Activated T-helper 1 cell treated with Interleukin-2 at 50 U/mL for 16 hours (primary cell): ENCODE measurements at places on chromosomes 2 and 18.

DNA sequence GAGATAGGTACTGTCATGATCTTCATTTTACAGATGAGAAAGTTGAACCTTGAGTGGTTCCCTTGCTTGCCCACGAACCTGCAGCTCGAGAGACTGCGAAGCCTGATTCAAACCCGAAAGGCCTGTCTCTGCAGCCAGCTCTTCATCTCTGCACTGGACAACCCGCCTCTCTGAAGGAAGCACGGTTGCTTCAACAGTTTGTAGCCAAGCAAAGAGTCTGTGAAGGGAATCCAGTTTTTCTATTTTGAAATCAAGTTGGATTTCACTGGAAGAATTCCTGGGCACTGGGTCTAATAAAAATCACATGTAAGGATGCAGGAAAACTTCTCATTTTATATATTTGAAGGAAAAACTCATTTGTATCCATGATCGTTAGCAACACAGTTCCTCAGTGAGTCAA lies 21.3 kb upstream of the ICOS start:
- DNase-seq, result no peak

GRCh38 chr2:160205505-160205904 lies 5.4 kb upstream of the ITGB6 start:
- no peak for DNase-seq

GRCh38 chr2:145845923-145846322 lies 1326.0 kb upstream of the ZEB2 start:
- DNase-seq, result no peak

DNA sequence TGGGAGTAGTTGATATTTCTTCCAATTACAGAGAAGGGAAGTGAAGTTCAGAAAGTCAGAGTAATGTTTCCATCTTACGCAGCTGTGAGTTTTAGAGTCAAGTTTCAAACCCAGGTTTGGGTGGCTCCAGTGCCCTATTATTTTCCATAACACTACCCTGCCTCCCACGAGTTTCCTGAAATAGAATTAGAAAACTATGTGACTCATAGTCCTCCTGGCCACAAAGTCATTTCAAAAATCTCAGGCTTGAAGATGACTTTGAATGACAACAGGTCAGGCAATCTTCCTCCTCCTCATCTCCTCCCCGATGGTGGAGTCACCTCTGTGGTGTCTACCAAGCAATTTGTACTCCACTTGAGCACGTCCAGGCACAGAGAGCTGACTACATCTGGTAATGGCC lies 212.3 kb upstream of the TRIB2 start:
- DNase-seq, result no peak

- no peak for DNase-seq
Observed at GRCh38 chr2:165497659-165498317, 28.3 kb downstream of the CSRNP3 start.
